Lower leg skin (tissue), 4 donors: ENCODE measurements at places on chromosomes 12 and 14. TPM values are rescaled to one million over a fixed set of nuclear protein-coding genes. Genes with fewer than 3 reads are reported as not detected.

The TBC1D30 gene
- 1.2 TPM for total RNA-seq

The C14orf93 gene
- total RNA-seq = 29.6 TPM

The PSMB5 gene
- 90.0 TPM for total RNA-seq

The A2ML1 gene
- total RNA-seq = 150 TPM

The PRH2 gene
- total RNA-seq = not detected

The CISTR gene
- not detected for total RNA-seq

The EPYC gene
- total RNA-seq = not detected

The GSC gene
- total RNA-seq = not detected

The USP5 gene
- 73.4 TPM for total RNA-seq

The GALNT16 gene
- 0.72 TPM for total RNA-seq

The GPR132 gene
- total RNA-seq = 1.3 TPM

The HPD gene
- total RNA-seq = not detected

The TAS2R7 gene
- total RNA-seq = not detected

GRCh38 chr12:93360688-93361087 is 17.0 kb upstream of the NUDT4 start:
- DNase-seq = no peak

GRCh38 chr14:84209031-84209430 is 1320.9 kb upstream of the FLRT2 start:
- no peak for DNase-seq

DNA sequence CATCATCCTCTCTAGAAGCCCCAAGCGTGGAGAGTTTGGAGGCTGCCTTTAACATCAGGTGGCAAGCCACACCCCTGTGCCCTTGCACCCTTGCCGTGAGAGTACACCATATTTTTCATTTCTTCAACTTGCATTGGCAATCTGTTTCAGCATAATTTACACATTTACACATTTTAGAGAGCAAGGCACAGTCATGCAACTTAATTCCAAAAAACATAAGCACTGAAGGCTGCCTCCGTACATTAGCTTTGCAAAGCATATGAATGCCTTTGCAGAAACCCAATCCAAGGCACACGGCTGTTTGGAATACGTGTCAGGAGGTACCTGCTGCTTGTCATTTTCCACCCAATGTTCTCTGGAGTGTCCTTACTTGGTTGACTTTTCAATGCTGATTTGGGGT is 833.1 kb downstream of the VRK1 start:
- DNase-seq = no peak

DNA sequence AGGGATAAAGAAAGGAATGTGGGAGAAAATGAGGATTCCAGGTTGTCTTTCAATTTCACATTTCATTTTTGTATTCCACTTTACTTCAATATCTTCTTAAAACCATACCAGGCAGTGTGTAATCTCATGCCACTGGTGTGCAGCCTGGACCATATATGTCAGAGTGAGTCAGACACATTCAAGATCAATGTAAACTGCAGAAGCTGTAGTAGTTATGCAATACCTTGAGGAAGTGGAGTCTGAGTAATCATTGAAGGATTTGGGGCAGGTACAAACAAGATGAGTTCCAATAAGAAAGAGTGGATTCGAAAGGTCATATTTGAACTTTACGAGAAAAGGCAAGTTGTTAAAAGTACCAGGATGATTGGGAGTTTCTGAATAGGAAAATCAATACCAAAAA is 14.1 kb downstream of the PLCZ1 start:
- no peak for DNase-seq

- DNase-seq = no peak
Observed at GRCh38 chr12:21553329-21553675, 27.2 kb downstream of the SPX start.

DNA sequence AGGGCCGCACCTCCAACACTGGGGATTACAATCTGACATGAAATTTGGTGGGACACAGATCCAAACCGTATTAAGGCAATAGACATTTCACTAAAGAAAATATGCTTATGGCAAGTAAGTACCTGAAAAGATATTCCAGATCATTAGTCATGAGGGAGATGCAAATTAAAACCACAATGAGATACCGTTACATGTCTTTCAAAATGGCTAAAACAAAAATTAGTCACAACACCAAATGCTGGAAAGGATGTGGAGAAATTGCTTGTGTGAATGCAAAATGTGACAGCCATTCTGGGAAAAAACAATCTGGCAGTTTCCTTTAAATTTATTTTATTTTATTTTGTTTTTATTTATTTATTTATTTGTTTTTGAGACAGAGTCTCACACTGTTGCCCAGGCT is 82.3 kb upstream of the PTGDR start:
- DNase-seq = no peak

- DNase-seq = no peak
Observed at GRCh38 chr12:6959805-6960592, 8.8 kb downstream of the PTPN6 start.

DNA sequence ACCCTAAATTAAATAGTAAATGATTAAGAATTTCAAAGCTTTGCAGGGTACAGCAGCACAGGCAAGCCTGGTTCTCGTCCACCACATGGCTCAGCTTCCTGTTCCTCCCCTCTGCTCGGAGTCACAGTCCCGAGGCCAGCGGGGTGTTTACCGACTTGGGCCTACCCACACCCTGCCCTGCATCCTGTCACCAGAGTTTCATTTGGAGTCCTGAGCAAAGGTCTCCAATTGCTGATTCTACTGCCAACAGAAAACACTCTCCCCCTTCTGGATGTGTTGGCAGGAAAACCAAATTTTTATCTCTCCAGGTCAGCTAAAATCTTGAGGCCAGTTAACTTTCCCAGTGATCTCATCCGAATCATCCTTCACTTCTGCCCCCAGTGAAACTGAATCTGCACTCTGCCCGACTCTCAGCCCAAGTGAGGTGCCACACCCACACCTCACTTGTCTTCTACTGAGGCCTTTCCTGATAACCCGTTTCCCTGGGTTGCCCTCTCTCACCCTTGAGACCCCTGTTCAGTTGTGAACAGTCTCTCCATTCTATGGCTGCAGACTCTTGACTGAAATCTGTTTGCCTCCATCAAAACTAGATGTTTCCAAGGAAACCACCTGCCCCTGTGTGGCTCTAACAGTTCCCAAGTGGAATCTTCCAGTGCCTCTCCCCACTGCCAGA is 71.2 kb downstream of the VCPKMT start:
- peak; percentile 96 for DNase-seq

DNA sequence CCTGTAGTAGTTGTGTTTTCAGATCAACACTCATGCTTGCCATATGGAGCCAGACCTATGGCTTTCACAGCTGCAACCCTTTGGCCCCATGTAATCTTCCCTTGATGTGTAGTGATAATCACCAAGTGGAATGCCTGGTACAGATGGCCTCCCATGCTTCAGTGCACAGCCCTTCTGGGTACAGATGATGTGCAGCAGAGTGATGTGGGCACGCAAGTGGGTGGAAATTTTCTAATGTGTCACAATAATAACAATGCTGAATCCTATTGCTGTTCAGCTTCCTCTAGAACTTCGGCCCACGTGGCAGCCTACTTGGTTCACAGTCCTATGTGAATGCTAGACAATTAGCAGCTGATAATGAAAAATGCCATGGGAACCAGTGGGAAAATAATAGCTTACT is 188.1 kb downstream of the SNAPC1 start:
- DNase-seq = no peak

DNA sequence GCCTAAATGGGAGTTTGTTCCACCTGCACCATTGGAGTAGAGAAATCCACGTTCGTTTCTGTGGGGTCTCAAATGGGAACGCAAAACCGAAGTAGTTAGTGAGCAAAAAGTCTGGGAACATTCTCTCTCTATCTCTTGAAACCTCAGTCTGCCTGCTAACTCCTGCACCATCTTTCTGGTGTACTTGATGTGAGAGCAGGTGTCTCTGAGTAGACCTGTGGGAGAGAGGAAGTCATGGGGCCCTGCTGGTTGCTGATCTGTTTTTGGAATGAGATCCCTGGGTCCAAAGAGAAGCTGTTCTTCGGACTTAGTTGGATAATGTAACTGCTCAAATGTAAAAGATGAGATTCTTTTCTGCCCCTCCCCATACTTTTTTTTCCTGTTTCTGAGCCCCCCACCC is 57.3 kb downstream of the MAX start:
- DNase-seq = no peak

DNA sequence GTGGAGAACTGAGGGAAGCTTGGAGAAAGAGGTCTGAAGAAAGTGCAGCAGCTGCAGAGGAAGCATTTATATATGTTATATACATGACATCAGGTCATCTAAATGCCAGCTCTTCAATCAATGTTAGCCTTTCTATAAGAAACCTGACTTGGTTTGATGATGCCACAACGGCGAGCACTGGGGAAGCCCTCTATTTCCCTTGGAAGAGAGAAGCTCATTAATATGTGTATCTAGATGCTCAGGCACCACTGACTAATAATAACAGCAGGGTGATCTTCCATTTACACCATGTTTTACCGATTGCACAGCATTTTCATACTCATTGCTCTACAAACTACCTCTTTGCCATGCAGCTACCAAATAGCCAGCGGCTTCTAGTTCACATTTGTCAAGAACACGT is 811 bp downstream of the ACYP1 start:
- no peak for DNase-seq

DNA sequence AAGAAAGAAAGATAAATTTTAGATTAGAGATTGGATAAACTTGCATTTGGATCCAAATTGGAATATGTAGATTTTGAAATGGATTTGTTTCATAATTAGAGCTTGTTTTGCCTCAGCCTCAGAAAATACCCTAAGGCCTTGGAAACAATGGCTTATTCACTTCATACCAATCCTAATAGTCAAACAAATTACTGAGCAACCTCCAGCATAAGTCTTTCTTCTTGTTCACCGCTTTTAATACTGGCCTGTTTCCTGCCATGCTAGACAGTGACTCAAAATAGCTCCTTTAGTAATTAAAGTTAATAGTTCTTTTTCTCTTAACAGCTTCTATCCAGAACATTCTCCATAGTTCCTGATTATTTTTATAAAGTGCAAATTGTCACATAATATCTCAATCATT is 110.9 kb upstream of the DNM1L start:
- no peak for DNase-seq

DNA sequence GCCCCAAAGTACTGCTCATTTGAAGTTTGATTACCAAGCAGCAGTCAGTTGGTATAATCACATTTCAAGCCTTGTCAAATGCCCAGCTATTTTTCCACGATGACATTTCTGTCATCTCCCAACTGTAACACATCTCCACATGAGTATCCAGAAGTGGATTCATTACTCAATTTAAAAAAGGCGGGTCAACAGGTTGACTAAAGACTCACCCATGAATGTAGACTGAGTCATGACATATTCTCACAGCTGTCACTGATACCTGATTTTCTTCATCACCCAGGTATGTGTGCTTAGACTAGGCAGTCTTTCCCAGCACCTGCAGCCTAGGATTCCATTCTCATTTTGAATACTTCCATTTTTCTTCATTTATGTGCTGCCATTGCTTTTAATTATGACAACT is 75.1 kb upstream of the DBX2 start:
- no peak for DNase-seq

DNA sequence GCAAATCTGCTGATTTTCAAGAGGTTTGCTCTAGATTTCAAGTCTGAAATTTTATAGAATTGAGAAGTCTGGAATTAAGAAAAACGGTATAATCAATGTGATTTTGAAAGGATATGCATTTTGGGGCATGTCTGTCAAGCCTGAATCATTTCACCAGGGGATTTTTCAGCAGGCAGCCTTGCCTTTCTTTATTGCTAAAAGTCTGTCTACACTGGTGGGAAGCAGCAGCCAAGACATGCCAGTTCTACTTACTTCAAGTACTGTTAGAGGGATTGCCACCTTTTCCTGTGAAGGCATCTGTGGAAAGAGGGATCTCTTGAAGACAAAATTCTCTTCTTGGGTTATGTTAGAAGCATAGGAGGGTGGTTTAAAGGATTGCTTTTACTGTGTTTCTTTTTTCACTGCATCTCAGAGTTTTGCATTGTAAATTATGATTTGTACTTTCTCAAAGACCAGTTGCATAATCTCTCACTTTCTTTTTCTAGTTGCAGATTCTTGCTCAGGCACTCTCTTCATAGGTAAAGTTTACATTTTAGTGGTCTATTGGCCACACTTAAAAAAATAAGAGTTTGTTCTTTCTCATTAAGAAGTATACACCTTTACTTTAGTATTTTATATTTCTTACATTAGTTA is 837.0 kb downstream of the GALC start:
- no peak for DNase-seq

- no peak for DNase-seq
Observed at GRCh38 chr14:60225265-60225664, 23.8 kb upstream of the PPM1A start.

DNA sequence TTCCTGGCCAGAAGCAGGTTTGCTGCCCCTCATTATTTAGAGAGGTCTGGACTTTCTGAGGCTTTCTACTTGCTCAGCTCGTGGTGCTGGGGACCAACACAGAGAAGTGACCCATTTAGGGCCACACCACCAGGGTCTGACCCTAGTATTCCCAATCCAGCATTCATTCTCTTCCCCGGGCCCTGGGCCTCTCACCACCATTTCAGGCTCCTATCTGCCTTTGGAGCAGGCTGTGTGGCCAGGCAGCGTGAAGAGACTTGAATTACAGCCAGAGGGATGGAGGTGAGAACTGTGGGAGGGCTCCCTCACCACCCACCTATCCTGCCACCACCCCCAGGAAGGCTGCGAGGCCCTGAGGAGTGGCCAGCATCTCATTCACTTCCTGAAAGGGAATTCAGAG is 24.6 kb downstream of the FAM222A start:
- no peak for DNase-seq

DNA sequence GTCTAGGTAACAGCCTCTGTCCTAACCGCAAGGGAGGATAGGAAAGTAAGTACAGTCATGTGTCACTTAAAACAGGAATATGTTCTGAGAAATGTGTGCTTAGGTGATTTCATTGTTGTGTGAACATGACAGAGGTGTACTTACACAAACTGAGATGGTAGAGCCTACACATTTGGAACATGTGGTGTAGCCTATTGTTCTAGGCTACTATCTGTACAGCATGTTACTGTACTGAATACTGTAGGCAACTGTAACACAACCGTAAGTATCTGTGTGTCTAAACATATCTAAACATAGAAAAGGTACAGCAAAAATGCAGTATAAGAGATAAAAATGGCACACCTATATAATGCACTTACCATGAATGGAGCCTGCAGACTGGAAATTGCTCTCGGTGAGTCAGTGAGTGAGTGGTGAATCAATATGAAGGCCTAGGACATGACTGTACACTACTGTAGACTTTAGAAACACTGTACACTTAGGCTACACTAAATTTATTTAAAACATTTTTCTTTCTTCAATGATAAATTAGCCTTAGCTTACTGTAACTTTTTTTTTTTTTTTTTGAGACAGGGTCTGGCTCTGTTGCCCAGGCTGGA is 13.2 kb upstream of the MDM2 start:
- DNase-seq = no peak

DNA sequence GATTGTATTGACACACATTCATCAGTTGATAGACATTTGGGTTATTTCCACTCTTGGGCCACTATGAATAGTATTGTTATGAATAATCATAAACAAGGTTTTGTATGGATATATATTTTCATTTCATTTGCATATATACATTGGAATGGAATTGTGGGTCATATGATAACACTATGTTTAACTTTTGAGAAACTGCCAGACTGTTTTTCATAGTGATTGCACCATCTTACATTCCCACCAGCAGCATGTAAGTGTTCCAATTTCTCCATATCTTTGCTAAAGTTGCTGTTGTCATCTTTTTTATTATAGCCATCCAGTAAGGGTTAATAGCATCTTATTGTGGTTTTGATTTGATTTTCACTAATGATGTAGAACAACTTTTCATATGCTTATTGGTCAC is 198.5 kb upstream of the PPFIA2 start:
- DNase-seq = no peak

- no peak for DNase-seq
Observed at GRCh38 chr12:9068600-9068999, 47.1 kb downstream of the A2M start.

GRCh38 chr14:67487937-67488893 is at the start of gene TMEM229B:
Gene TMEM229B (minus strand): TSS chr14:67488721. CDS start chr14:67473923, 14,798 bp downstream.
- no peak for DNase-seq

- DNase-seq = no peak
Observed at GRCh38 chr12:109707470-109707821, 6.2 kb upstream of the FAM222A start.
